Left kidney (tissue), 8 donors: ENCODE measurements at places on chromosomes 2 and 18. TPM values are rescaled to one million over a fixed set of nuclear protein-coding genes. Genes with fewer than 3 reads are reported as not detected.
A peak's percentile ranks its signal among the peaks of the same experiment; 100 is the strongest.

GRCh38 chr18:31990823-31991222, 27.8 kb upstream of the RNF125 start:
- no peak for DNase-seq

Gene TEKT4
- polyA plus RNA-seq, result 0.20 TPM

DNA sequence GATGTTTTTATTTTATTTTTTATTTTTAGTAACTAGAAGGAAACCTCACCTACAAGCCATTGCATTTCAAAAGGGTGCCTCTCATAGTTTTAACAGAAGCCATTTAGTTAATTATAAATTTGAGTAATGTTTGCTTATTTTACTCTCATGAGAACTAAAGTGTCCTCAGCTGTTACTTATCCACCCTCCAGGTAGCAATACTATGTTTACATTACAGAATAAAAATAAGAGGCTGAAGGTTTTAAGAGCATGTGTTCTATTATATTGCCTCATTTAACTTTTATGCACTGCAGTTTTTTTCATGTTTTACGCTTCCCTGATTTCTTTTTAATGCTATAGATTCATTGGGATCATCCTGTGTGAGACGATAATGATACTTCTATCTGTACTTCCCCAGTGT, 235.5 kb downstream of the THSD7B start:
- no peak for DNase-seq

DNA sequence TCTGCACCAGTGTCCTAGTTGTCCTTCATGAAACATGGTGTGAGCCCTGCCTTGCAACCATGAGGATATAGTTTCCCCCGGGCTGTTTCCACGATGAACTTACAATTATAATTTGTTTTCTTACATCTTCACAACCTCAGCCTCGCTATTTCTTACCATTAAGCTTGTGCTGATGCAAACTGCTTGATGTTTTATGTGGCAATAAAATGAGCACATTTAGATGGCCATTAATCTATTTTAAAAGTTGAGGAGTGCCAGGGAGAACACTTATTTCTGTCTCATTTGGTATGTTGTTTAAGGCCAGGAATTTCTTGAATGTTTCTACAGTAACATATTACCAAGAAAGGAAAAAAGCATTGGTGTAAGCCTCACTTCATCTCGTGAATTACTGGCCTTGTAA, 214.5 kb upstream of the SLC8A1 start:
- peak; percentile 68 for DNase-seq

DNA sequence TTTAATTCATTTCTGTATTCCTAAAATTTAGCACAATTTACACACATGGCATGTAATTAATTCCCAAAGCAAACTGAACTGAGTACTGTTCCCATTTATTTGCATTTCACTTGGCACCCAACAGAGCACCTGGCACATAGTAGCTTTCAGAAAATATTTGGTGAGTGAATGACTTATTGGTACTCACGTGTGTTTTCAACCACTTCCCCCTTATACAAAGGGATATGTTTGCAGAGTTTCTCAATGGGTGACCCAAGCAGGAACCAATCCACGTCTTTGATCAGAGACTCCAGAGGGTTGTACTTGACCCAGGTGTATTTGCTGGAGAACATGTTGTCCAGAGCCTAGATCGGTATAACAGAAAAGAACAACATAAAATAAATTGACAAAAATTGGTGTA, 6.6 kb downstream of the GKN2 start:
- DNase-seq, result no peak

- DNase-seq, result no peak
Observed at GRCh38 chr2:35184471-35184870, 1171.1 kb upstream of the CRIM1 start.

- DNase-seq, result no peak
Observed at GRCh38 chr2:190682168-190682567, 33.3 kb downstream of the NAB1 start.

- DNase-seq, result no peak
Observed at GRCh38 chr2:53473236-53473635, 294.4 kb upstream of the CHAC2 start.

DNA sequence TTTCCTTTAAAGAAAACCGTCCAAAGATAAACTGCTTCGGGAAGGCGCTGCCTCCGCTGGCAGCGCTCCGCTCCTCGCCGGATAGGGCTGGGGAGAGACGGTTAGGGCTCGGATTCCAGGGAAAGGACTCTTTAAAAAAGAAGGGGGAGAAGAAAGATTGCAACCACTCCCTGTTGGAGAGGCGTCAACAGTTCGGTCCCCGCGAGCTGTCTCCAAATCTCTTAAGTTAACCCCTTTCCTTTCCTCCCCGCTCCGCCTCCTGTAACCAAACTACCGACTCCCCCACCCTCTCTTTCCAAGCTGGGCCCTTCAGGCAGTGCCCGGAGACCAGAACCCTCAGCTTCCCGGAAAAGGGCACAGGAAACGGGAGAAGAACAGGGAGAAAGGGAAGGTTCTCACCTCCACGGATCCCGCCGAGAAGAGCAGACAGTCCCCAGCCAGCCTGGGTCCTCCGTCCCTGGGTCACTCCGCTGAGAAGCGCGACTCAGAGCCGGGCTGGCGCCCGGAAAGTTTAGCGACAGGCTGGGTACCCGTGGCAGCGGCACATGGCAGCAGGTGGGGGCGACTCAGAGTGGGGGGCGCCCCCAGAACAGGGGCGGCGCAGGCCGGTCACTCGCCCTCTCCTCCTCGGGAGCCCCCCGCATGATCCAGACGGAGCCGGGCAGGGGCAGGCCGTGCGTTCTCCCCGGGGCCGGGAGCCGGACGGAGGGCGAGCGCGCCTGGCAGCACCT, 675 bp downstream of the FZD5 start:
- no peak for DNase-seq

- DNase-seq, result no peak
Observed at GRCh38 chr2:241040081-241040803, 41.8 kb downstream of the SNED1 start.

- DNase-seq, result no peak
Observed at GRCh38 chr2:223602972-223603371, 811 bp upstream of the SCG2 start.

DNA sequence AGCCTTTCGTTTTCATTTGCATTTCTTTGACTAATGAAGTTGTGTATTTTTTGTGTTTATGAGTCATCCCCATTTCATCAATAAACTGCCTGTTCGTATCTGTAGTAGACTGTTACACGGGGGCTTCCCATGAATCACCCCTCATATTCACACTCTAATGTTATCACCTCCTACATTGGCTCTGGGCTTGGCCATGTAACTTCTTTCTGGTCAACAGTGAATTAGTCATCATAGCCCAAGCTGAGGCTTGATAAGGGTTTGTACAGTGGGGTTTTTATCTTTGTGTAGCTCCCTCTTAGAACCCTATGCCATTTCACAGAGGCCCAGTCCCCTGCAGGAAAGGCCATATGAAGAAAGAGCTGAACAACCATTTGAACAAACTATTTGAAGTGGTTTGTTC, 151.0 kb downstream of the CCBE1 start:
- no peak for DNase-seq

Gene OR6B2
- polyA plus RNA-seq, result not detected

Gene C2orf66
- 0.98 TPM for polyA plus RNA-seq

- no peak for DNase-seq
Observed at GRCh38 chr2:1910021-1910420, 165.7 kb upstream of the PXDN start.

GRCh38 chr2:120886534-120887319, 151.1 kb downstream of the GLI2 start:
- DNase-seq, result no peak

Gene GKN1
- not detected for polyA plus RNA-seq

DNA sequence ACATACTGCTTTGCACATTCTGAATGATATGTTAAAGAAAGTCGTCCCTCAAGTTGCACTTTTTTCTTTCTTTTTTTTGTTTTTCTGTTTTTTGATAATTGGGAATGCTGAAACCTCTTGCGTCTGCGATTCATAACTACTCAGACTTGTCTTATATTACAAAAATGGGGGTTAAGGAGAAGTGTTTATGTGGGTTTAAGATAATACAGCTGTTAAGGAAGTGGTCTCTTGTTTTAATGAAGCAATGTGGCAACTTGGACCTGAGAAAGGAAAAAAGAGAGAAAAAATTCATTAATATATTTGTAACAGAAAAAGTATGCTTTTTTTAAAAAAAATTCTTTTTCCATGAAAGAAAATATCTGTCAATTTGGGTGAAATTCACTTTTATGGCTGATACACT, 268.5 kb upstream of the CCDC68 start:
- DNase-seq, result no peak

- no peak for DNase-seq
Observed at GRCh38 chr2:201152999-201153815, 29.7 kb upstream of the CASP10 start.

Gene NLRC4
- polyA plus RNA-seq, result 1.0 TPM
